ENCODE measurements at places on chromosomes 1 and 21.

- no peak for DNase-seq
Measured at GRCh38 chr1:167443757-167444156, 74.6 kb downstream of the CD247 start.

- DNase-seq = no peak
Measured at GRCh38 chr1:48105165-48105564, 108.0 kb upstream of the TRABD2B start.

- DNase-seq = no peak
Measured at GRCh38 chr1:3702528-3702927, 49.7 kb upstream of the CCDC27 start.

DNA sequence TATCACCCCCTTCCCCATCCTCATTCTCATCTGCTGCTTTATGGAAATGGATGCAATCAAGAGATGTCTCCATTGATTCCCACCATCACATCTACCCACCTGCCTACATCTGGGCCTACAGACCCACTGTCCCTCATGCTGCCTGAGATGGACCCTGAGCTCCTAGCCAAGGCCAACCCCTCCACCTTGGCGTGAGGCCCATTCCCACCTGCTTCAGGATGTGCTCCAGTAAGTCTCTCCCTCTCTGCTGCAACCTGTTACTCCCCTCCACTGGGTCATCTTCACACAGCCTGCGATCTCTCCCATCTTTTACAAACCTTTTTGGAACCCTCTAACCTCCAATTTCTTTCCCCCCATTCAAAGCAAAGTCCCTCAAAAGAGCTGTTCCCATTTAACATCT lies 4.5 kb upstream of the GALE start:
- DNase-seq = no peak

DNA sequence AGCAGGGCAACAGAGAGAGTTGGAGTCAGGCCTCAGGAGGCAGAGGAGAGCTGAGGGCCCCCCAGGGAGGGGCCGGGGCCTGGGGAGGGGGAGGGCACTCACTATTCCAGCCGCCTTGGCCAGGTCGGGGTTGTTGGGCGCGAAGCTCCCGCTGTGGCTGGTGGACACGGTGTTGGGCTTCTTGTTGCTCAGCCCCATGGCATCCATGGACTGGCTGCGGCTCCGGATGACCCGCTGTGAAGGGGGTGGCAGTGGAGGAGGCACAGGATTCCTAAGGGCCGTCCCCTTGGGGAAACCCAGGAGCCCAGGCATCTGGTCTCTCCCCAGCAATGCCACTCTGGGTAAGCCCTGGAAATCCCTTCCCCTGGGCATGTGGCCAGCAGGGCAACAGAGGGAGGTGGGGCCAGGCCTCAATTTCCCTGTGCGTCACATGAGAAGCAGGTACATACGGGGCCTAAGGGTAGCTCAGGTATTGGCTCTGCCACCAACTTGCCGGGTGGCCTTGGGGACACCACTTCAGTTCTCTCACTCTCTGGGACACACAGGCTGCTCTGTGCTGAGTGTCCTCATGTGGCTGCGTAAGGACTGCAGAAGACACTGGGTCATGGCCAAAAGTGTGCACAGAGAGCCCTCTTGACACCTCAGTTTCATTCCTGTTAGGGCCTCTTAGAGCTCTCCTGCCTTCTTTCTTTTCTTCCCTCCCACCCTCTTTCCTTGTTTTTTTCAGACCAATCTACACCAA lies 63.0 kb downstream of the RAP1GAP start:
- DNase-seq = no peak

- no peak for DNase-seq
Measured at GRCh38 chr1:205582471-205583291, 49.1 kb downstream of the ELK4 start.

DNA sequence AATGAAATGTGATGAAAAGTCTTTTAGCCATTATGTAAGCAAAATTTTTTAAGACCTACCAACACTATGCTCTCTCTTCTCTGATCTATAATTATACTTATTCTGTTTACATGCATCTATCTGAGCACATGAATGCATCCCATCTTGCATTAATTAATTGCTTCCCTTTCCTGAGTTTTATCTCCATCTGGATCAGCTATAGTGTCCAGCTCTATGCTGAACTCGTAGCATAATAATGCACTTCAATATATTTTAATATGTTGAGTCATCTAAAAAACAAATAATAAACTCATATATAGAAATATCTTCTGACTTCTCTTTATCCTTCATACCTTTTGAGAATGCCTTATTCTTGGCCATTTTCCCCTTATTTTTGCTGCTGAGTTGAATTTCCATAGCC lies 1097.8 kb downstream of the TTLL7 start:
- no peak for DNase-seq

- no peak for DNase-seq
Measured at GRCh38 chr1:182842265-182842664, 3.1 kb downstream of the DHX9 start.

- no peak for DNase-seq
Measured at GRCh38 chr1:21886486-21887215, 50.5 kb downstream of the HSPG2 start.

GRCh38 chr1:18262726-18263125 lies 155.1 kb downstream of the IGSF21 start:
- no peak for DNase-seq

DNA sequence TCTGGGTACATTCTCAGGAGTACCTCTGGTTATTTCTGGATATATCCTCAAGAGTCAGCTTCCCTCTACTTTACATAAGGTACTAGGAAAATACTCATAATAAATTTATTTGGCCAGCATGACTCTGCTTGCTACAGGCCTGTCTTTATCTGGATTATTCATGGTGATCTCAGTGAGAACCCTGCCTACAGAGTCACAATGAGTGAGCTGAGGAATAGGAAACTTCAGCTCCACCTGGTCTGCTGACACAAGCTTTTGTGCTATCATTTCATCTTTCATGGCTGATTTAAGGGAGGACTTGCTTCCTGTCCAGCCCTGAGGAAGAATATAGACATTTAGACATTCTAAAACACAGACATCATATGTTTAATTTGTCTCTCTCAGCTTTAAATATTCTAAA lies 19.5 kb upstream of the SUCO start:
- DNase-seq = no peak

DNA sequence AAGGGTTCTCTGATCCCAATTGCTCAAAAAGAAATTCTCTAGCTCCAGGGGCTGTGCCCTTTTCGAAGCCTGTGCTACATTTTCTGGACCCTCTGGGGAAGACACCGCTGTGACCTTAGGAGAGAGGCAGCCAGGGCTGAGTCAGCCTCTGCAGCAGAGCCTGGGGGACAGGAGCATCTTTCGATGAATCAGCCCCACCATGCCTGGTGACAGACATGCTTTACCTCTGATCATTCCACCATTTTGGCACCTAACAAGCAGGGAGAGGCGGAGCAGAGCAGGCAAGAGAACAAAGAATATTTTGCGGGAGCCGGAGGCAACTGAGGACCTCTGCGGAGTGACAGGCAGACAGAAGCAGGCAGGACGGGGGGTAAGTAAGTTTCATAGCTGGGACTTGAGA lies 84.9 kb downstream of the VWA5B1 start:
- no peak for DNase-seq

DNA sequence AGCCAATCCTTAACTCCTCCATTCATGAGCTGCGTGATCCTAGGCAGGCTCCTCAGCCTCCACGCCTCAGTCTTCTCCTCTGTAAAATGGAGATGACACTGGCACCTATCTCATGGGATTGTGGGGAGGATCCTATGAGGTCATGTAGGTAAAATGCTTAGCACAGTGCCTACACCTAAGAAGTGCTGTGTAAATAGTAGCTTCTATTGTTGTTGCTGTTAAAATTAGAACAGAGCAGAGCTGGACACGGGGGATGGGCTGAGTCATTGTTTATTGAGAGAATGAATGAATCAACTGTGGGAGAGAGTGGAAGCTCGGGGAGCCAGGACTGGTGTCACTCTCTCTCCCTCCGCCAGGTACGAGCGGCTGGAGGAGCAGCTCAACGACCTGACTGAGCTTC lies 43.0 kb downstream of the TMCC2 start:
- DNase-seq = no peak

DNA sequence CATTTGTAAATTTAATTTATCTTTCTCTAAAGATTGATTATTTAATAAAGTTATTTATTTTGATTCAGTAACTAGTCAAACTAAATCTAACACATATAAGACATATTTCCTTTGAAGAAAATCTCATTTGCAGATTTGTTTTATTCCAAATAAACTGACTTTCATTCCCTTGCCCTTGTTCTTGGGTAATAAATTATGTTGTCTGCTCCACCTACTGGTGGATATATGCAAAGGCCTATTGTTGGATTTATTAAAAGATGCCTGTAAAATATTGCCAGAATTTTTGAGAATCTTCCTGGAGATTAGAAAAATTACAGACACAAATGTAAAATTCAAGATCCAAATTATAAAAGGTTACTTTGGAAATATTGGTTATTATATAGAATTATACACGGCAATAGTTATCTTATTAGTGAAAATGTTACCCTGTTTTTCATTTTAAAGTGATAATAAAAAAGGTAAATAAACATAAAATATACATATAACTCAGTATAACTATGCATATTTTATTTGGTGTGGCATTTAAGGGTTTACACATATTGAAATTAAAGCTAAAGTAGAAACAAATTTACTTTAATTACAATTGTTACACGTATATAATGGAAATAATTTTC lies 116.1 kb downstream of the SPATA17 start:
- DNase-seq = no peak

GRCh38 chr1:41365772-41366454 lies 4.7 kb downstream of the FOXO6 start:
- no peak for DNase-seq

GRCh38 chr1:58345215-58346035 lies 201.1 kb downstream of the OMA1 start:
- DNase-seq = no peak

- no peak for DNase-seq
Measured at GRCh38 chr21:36964398-36964797, 2.1 kb downstream of the HLCS start.

- DNase-seq = no peak
Measured at GRCh38 chr1:1317420-1317819, 7.0 kb downstream of the INTS11 start.

DNA sequence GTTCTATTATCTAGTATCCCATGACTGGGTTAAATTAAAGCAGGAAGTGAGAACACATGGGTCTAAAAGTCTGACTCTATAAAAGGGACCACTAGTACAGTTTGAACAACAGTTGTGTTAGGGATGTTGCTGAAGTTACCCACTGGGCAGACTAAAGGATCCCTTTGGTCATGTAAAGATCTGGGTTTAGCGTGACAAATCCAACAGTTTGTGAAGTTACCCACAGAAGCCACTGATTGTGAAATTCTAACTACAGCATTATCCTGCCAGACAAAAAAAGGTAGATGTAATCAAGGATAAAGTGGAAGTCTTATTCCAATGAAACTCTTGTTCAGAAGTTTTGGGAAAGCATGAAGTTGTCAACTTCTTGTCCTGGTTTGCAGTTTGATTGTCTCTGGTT lies 5.7 kb downstream of the QSOX1 start:
- DNase-seq = no peak

GRCh38 chr1:36776948-36777831 lies 257.1 kb downstream of the GRIK3 start:
- no peak for DNase-seq

DNA sequence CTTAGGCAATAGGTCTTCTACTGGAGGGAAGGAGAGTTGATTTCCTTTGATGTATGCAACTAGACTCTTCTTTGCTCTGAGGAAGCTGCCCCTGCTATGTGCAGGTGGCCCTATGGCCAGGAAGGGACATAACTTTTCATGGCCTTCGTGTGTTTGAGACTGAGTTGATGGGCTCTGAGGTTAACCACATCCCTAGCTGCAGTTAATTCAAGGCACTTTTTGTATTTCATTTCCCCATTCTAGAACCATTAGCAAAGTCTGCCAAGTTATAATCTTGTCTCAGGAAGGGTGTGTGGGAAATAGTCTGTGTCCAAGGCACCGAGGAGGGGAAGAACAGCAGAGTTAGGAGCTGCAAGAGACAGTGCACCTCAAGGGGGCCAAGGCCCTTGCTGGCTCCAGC lies 2.5 kb downstream of the FCRL4 start:
- DNase-seq = no peak

- no peak for DNase-seq
Measured at GRCh38 chr1:219209578-219209977, 35.9 kb downstream of the LYPLAL1 start.

- DNase-seq = no peak
Measured at GRCh38 chr21:45588871-45589491, 46.7 kb upstream of the SLC19A1 start.

- no peak for DNase-seq
Measured at GRCh38 chr1:21621761-21622436, 47.3 kb downstream of the RAP1GAP start.

GRCh38 chr1:247884797-247885413 lies 10.5 kb upstream of the OR2W3 start:
- no peak for DNase-seq

- DNase-seq = no peak
Measured at GRCh38 chr1:235720544-235720943, 71.0 kb upstream of the GNG4 start.

DNA sequence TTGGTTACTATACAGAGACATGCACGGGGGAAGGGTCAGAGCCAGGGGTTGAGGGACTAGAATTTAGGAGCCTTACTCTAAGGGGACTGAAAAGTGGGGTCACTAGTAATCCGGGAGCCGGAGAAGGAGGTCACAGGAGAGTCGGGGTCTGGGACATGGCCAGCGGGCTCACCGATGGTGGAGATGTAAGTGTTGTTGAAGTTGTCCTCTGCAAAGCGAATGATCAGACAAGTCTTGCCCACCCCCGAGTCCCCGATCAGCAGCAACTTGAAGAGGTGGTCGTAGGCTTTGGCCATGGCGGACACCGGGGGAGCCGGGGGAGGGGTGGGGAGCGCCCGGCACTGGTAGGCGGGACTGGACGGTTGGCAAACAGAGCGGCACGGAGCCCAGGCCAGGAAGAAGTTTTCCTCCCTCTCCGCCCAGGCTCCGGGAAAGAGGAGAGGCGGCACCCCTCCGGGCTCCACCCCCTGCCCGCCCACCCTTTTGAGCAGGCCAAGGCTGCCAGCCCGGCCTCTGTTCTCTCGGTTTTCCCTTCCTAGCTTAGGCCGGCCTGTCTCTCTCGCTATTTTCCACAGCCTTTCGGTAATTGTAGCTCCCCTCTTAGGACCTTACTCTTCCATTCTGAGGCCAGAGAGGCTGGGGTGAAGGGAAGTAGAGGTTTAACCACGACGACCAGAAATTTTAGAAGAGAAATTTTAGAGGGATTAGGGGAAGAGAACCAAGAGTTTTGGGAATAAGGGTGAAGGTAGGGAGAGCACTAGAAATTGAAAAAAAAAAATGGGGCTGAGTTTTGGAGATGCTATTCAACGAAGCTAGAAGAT lies at the start of gene RAB13:
TSS of gene RAB13 (minus strand) at position 399 of the 821 bp plus-strand sequence. CDS start at position 296, 103 bp downstream.
- DNase-seq = no peak
